ENCODE measurements at places on chromosomes 2 and 18. TPM values are rescaled to one million over a fixed set of nuclear protein-coding genes. Genes with fewer than 3 reads are reported as not detected.

FAM228B gene
- total RNA-seq = 7.9 TPM

DNA sequence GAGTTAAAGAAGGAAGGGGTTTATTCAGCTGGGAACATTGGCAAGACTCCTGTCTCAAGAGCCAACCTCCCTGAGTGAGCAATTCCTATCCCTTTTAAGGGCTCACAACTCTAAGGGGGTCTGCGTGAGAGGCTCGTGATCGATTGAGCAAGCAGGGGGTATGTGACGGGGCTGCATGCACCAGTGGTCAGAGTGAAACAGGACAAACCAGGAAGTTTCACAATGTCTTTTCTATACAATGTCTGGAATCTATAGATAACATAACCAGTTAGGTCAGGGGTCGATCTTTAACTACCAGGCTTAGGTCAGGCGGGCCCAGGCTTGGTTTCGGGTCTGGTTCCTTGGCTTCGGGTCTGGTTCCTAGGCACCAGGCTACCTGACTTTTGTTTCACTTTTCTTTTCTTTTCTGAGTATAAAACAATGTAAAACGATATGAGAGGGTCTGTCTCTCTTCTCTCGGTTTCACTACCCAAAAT lies 30.1 kb upstream of the LIPG start:
- no peaks in the 10 kb centered on the region for H3K27me3 ChIP-seq
- peak; percentile 69 for DNase-seq
- no peaks in the 10 kb centered on the region for H3K36me3 ChIP-seq
- H3K4me1 ChIP-seq = peaks cover 58% of the 10 kb centered on the region
- H3K27ac ChIP-seq = peak overlapping the region; percentile 93

MC2R gene
- not detected for total RNA-seq

SLC9A4 gene
- total RNA-seq = 1.4 TPM

DNA sequence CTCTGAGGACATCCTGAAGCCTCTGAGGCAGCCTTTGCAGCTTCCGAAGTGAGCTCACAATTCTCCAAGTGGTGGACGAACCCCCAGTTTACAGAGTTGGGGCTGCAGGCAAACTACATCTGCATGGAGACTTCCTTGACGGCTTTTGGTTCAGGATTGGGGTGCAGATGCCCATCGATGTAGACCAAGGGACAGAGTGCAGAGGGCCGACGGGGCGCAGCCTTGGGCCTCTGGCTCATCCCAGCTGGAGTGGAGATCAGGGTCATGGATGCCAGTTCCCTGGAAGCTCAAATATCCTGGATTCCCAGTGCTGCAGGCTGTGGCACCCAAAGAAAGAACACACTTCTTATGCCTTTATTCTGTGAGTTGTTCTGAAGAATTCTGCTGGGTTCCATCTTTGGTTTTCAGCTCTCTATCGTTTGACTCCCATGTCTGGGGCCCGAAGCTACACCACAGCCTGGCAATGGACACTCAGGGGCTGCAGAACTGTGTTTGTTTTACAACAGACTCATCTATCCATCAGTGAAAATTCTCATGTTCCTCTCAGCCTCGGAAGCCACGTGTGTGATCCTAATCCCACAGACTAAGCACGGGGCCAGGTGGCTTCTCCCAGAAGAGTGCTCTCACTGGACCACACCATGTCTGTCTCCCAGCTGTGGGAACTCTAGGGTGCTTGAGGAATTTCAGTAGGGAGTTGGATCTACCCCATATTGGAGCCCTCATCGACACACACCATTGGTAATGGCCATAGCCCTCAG lies 414.1 kb upstream of the MYT1L start:
- H3K27me3 ChIP-seq = no peaks in the 10 kb centered on the region
- no peak overlapping the region for H3K27ac ChIP-seq
- H3K4me3 ChIP-seq = no peak overlapping the region
- DNase-seq = no peak

- no peaks in the 10 kb centered on the region for H3K4me1 ChIP-seq
- peak overlapping the region; percentile 28 for H3K27ac ChIP-seq
- no peaks in the 10 kb centered on the region for H3K27me3 ChIP-seq
- no peak for DNase-seq
These were observed 221.5 kb downstream of the SH3RF3 start for GRCh38 chr2:109350526-109350925.

UGT1A1 gene
- total RNA-seq = 2.6 TPM

- DNase-seq = no peak
- no peak overlapping the region for H3K4me3 ChIP-seq
- no peaks in the 10 kb centered on the region for H3K36me3 ChIP-seq
- no peak overlapping the region for H3K27ac ChIP-seq
These were observed 45.6 kb downstream of the GPC1 start for GRCh38 chr2:240480834-240481623.

DNA sequence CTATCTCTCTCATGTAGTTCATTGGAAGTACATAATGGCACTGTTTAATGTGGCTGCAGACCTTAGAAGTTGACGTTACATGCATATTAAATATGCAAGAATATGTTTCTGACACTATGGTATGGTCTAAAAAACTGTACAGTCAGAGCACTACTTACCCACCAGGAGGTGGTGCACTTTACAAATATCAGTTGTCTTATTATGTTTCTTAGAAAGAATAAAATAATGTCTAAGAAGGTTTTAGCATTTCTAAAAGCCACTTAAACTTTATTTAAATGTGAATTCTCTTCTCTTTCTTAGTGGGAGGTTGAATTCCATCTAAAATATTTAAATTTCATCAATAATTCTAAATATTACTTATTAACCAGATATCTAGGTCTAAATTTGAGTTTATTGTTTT lies 4.3 kb downstream of the TMEFF2 start:
- no peaks in the 10 kb centered on the region for H3K27me3 ChIP-seq
- no peak overlapping the region for H3K4me3 ChIP-seq
- no peak overlapping the region for H3K27ac ChIP-seq
- H3K36me3 ChIP-seq = no peaks in the 10 kb centered on the region
- H3K4me1 ChIP-seq = no peaks in the 10 kb centered on the region

DYSF gene
- 1.7 TPM for total RNA-seq

CAPN13 gene
- 3.3 TPM for total RNA-seq

GRCh38 chr2:85066006-85066740 lies 67.0 kb upstream of the TCF7L1 start:
- H3K4me1 ChIP-seq = 0 out of 2 replicates have a peak, but pooled peaks cover 5% of the 10 kb centered on the region
- H3K27ac ChIP-seq = no peak overlapping the region
- H3K27me3 ChIP-seq = no peaks in the 10 kb centered on the region
- DNase-seq = no peak
- no peak overlapping the region for H3K4me3 ChIP-seq

Measured in Caco-2 (cell line).